ENCODE measurements at places on chromosomes 4 and X.

- DNase-seq = no peak
Measured at GRCh38 chr4:6425336-6425735, 47.1 kb downstream of the PPP2R2C start.

GRCh38 chr4:40699648-40700047 is 50.1 kb upstream of the NSUN7 start:
- no peak for DNase-seq

- no peak for DNase-seq
Measured at GRCh38 chr4:2842687-2843262, 869 bp upstream of the ADD1 start.

- DNase-seq = no peak
Measured at GRCh38 chr4:82422616-82423015, 7.6 kb downstream of the HNRNPDL start.

DNA sequence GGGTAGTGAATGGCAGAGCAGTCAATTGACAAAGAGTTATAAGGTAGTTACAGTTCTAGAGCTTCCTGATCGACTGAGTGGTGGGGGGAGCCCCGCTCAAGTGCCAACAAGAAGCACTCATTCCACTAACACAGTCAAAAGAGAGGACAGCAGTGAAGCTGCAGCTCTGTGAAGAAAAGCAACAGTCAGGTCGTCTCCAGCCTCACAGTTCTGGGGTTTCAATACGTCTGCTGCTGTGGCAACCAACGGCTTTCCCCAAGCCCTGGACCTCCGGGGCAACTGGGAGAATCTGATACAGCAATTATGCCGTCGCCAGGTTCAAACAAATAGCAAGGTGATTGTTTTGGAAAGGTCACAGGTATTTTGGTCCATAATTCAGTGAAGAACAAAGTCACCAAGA is 30.8 kb downstream of the GPM6B start:
- no peak for DNase-seq

- DNase-seq = no peak
Measured at GRCh38 chr4:7310451-7310850, 118.1 kb downstream of the SORCS2 start.

DNA sequence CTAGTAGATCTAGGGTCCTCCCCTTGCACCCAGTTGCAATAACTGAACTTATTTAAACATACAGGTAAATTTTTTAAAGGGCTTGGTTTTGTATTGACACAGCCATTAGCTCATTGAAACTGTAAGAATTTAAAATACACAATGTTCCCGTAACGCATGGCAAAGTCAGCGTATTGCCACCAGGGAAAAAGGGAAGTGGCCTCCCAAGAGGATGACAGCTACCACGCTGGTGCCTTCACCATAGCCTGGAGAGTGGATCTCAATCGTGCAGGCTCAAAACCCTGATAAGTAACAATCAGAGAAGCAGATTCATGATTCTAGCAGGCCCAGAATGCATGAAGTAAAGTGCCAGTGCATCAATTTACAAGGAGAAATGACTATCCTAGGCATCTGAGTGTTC is 49.4 kb upstream of the RELL1 start:
- DNase-seq = no peak

- DNase-seq = no peak
Measured at GRCh38 chr4:39635023-39635422, 3.6 kb downstream of the SMIM14 start.

DNA sequence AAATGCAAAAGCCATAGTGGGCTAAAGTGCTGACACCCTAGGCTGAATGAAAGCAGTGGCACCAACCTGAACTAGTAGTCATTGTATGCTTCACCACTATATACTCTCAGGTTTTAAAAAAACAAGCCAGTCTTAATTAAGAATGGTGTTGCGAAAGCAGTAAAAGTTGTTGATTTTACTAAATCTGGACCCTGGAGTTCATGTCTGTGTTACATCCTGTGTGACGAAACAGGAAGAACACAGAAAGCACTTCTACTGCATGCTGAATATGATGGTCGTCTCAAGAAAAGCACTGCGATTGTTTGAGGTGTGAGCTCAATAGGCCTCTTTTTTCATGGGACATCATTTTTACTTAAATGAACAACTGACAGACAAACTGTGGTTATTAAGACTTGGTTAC is 24.2 kb upstream of the GDPD2 start:
- DNase-seq = no peak

- no peak for DNase-seq
Measured at GRCh38 chrX:103864886-103865534, 33.0 kb upstream of the RAB9B start.

GRCh38 chrX:137999552-137999951 is 433.6 kb downstream of the ZIC3 start:
- DNase-seq = no peak

DNA sequence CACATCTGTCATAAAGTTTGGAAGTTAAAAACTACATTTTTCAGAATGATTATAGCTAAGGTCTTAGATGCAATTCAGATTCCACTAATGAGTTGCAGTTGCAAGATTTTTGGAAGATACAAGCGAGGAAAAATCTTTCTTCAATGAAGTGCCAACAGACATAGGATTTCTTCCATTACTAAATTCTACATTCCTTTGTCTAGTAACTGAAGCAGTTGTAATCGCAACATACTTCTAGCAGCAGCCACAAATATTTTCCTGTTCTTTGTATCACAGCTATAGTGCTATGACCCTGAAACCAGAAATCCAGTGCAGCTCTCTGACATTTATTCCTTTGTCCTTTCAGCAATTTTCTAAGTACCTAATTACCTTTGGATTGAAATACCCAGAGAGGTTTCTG is 225.2 kb upstream of the SLIT2 start:
- no peak for DNase-seq

- no peak for DNase-seq
Measured at GRCh38 chrX:78199851-78200250, 60.4 kb upstream of the TAF9B start.

DNA sequence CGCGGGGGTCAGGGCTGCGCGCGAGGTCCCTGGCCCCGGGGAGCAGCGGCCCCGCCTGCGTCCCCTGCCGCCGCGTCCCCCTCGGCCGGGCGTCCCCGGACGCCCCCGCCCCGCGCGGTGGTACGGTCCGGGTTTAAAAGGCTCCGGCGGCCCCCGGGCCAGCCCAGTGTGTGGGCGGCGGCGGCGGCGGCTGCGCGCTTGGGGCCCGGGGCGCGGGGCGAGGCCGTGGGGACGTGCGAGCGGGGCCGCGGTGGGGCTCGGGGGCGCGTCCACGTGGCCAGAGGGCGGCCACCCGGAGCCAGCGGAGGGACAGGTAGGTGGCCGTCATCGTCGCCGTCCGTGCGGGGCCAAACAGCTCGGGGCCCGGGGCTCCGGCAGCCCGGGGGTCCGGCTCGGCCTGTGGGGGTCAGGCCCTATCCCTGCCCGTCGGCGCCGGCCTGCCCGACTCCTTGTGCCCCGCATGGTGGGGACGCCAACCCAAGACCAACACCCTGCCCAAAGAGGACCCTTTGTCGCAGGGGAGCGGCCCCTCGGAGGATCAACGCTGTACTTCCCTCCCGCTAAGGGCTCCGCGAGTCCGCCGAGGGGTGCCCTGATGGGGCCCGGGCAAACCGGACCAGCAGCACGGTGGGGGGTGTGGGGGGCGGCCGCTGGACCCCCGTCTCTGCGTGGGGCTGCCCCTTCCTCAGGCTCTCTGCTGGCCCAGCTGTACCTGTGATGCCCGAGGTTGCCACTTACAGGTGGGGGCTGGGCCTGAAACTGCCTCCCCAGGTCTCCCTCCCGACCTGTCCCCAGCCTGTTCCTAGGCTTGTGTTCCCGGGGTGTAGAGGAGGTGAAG is at the start of gene PLXNA3:
Gene PLXNA3, plus strand, starts transcription at position 166 of the 838 bp plus-strand sequence. CDS start 1,903 bp downstream, outside the sequence.
- peak; percentile 50 for DNase-seq

- no peak for DNase-seq
Measured at GRCh38 chr4:67632492-67632891, 68.5 kb downstream of the UBA6 start.
